ENCODE measurements at places on chromosomes 7 and 10.
A peak's percentile ranks its signal among the peaks of the same experiment; 100 is the strongest.

- no peak for DNase-seq
Measured at GRCh38 chr7:105841866-105842265, 34.5 kb downstream of the ATXN7L1 start.

DNA sequence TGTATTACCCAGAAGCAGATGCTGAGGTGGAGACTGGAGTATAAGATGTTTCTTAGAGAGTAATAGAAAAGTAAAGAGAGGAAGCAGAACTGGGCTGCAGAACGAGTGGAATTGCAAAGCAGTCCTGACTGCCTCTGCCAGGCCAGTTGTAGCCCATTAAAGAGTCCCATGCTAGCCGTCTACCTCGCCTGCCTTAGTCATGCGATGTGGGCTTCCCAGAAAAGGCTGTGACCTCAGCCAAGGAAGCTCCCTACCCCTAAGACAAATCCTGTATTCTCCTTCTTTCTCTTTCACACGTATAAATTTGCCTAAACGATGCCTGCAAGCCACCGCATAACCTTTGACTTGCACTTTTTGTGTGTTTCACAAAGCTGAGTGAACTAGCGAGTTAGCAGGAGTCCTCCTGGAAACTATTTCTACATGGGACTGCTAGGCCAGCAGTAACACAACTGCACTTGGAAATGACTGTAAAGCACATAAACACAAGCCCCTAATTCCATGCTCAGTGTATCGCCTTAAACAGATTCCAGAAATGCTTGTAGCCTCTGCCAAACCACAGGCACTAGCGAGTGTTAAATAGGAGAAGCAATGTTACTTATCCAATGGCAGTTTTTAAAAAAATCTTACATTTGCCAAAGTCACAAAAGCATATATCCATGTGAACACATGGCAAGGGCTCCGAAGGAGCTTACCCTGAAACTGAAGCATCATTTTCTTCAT, 47.4 kb upstream of the GNAI1 start:
- DNase-seq: no peak

DNA sequence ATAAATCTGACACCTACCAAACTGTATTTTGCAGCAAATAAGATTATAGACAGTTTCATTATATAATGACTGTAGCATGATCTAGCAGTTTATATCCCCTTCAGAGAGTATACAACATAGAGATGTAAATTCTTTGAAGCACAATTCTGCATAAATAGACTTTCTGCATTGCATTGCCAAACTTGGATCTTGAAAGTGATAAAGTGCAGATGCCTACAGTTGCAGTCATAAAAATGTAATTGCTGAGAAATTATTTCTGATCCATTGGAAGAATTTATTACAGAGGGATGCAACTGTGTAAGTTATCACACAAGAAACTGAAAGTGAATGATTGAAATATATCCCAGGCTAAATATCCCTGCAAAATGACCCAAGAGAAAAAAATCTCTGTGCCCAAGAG, 65.1 kb downstream of the CTNNA3 start:
- no peak for DNase-seq

- DNase-seq: no peak
Measured at GRCh38 chr7:106756884-106757283, 95.9 kb upstream of the CCDC71L start.

- no peak for DNase-seq
Measured at GRCh38 chr7:78499283-78499682, 700.7 kb downstream of the PHTF2 start.

GRCh38 chr10:69988094-69988493, 64.6 kb upstream of the MACROH2A2 start:
- DNase-seq: no peak

DNA sequence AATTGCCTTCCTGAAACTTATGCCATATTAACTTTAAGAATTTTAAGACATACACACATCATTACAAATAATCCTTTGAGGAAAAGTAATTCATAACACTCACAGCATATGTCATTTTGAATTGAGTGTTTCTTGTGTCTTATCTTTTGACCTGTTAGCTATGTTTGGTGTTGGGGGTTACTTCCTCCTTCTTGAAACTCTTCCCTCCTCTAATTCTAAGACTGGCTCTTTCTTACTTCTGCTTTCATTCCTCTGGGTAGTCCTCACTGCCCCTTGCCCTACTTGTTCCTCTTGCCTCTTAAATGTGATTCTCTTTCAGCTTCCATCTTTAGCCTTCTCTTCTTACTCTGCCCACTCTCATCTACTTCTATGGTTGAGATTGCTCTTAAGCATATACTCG, 28.3 kb upstream of the PIP4K2A start:
- peak; percentile 86 for DNase-seq

GRCh38 chr10:97416565-97416964, 9.4 kb upstream of the PGAM1 start:
- DNase-seq: no peak

DNA sequence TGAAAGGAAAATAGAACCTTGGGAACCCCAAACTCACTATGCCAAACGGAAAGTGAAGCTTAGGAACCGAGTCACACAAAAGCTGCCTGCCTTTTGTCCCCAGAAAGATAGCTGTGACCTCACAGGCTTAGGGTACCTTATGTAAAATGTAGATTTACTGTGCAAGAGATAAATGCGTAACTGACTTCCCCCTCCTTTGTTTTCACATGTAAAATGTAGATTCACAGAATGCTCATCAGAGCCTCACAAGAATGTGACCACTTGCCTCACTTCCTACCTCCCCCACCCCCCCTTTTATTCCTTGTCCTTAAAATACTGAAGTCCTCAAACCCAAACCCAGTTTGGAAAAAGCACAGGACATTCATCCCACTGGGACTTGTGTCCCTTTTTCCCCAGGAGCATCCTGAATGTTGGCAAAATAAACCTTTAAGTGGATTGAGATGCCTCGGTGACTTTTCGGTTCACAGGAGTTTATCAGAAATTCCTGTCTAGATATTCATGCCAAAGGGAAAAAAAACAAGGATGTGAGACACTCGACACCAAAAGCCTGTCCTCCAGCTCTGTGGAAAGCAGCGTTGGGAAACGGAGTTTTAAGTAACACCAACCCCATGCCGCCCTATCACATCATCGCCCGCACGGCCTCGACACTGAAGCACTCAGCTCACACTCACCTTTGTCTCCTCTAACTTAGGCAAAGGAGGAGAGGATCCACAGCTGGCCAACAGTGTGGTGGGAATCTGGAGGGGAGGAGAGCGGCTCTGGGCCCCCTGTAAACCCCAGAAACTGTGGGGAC, 45.9 kb downstream of the SVIL start:
- DNase-seq: no peak

DNA sequence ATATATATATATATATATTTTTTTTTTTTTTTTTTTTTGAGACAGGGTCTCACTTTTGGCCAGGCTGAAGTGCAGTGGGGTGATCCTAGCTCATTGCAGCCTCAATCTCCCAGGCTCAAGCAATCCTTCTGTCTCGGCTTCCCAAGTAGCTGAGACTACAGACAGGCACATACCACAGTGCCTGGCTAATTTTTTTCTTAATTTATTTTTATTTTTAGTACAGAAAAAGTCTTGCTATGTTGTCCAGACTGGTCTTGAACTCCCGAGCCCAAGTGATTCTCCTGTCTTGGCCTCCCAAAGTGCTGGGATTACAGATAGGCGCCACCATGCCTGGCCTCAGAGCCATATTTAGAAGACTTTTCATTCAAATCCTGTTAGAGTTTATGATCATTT, 79.6 kb downstream of the PRTFDC1 start:
- no peak for DNase-seq

DNA sequence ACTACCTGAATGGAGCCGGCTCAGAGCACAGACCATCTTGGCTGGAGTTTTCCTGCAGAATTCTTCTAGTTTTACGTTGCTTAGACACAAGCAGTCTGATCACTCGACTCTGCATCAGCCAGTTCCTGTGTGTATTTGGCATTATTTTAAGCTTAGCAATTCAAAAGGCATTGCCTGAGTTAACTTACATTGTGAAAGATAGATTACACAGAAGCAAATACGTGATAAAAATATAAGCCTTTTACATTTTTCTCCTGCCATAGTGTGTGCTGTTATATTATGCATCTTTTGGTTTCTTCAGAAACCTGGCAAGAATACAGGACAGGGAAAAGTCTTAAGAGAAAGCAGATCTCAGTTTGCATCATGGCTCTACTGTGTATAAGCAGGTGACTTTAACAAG, 98.1 kb downstream of the LRRC4 start:
- no peak for DNase-seq

DNA sequence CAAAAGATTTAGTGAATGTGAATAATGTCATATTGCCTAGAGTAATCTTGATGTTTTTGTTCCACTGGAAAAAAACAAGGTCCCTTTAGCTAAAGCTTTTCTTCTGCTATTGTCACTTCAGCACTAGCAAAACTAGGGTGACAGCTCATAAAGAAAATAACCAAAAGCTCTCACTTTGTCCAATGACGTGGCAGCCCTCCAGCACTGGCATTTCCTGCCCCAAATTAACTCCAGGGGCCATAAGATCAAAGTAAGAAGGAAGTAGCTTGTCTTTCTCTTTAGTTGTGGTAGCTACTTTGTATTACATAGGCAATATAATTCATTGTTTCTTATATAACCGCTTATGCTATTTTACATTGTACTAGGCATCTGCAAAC, 47.3 kb downstream of the LRRN3 start:
- DNase-seq: no peak

- DNase-seq: no peak
Measured at GRCh38 chr10:26544932-26545331, 106.8 kb downstream of the APBB1IP start.

DNA sequence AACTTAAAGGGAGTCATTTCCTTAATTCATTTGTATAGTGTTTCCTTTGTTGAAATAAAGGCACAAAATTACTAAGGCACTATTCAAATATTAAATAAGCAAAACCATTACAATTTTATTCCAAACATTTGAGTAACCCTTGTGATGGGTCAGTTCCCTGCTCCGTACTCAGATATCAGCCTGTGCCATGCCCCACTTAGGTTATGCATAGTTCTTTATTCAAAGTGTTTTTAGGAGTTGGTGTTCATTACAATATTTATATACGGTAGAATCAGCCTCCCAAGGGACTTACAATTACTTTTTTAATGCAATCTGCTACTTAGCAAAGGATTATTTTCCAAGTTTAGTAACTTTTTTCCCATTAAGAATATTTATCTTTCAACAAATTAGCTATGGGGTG, 119.3 kb upstream of the SEMA3D start:
- no peak for DNase-seq

Data from AML-193 (cell line).